ENCODE measurements at places on chromosomes 11 and 22.

DNA sequence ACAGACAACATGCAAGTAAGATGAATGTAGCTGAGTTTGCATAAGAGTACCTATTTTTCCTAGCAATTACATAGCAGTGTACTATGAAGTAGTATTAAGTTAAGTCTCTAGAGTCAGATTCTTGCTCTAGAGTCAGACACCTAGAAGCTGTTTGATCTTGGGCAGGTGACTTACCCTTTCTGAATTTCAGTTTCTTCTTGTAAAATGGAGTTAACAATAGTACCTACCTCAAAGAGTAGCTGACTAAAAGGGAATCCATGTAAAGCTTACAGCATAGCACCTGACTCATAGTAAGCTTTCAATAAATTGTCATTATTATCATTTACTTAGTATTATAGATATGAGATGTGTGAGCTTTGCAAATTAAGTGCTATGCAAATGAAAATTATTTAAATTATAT lies 47.8 kb upstream of the PTPRJ start:
- no peak overlapping the region for H3K4me3 ChIP-seq
- peak overlapping the region; percentile 44 for H3K27ac ChIP-seq
- H3K36me3 ChIP-seq: no peaks in the 10 kb centered on the region
- DNase-seq: no peak

- DNase-seq: peak; percentile 49
- H3K27ac ChIP-seq: peak overlapping the region; percentile 35
- no peaks in the 10 kb centered on the region for H3K27me3 ChIP-seq
Observed at GRCh38 chr22:42937164-42937843, 77.6 kb downstream of the PACSIN2 start.

- no peaks in the 10 kb centered on the region for H3K27me3 ChIP-seq
- H3K4me1 ChIP-seq: peaks cover 4% of the 10 kb centered on the region
- no peak overlapping the region for H3K27ac ChIP-seq
Observed at GRCh38 chr11:77088236-77089003, 14.2 kb upstream of the OMP start.

DNA sequence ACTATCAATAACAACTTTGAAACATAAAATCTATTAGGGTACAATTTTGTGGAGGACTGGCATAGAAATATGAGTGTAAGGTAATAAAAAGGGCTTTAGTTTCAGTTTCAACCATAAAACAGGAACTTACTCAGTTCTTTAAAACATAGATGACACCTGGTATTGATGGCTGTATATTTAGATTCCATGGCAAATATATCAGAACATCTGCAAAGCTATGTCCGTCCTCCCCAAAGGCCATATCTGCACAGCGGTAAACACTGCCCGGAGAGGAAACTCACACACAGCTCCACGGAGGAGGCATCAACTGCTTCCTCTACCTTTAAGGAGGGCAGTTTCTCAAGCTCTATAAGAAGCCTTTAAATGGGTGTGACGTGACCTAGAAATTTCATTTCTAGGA lies 993.3 kb downstream of the BRD1 start:
- H3K36me3 ChIP-seq: no peaks in the 10 kb centered on the region
- no peak for DNase-seq
- H3K4me1 ChIP-seq: no peaks in the 10 kb centered on the region

DNA sequence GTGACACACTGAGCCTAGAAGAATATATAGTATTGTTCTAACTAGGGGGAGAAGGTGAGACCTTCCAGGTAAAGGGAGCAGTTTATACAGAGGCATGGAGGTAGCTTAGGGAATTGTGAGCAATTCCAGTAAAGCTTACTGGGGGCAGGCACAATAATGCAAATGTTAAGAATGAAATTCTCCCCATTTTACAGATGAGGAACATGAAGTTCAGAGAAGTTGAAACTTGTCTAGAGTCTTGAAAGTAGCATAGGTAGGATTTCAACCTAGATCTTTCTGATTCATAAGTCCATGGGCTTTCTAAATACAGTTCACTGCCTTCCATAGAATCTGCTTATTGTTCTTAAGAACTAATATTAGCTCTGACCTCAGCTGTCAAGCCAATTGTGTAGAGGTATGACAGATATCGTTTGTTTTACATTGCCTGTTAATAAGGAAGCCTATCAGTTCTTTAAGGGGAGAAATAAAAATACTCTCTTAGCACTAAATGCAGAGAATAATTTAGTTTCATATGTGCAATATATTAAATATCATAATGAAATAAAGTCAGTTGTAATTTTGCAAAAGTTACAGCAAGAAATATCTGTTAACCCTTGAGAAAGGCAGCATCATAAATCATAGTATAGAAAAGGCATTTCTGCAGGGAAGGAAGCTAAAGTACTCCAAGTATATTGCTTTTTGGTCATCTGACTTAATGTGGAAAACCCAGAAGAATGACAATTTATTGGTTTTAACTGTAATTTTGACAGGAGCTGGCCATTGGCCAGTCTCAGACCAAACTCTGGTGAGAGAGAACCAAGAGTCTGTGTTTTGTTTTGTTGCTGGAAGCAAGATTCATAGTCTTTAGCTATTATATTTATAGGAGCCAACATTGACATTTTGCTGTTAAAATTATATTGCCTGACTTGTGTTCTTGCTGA lies 181.8 kb downstream of the UVRAG start:
- H3K27ac ChIP-seq: no peak overlapping the region
- H3K4me1 ChIP-seq: no peaks in the 10 kb centered on the region

DNA sequence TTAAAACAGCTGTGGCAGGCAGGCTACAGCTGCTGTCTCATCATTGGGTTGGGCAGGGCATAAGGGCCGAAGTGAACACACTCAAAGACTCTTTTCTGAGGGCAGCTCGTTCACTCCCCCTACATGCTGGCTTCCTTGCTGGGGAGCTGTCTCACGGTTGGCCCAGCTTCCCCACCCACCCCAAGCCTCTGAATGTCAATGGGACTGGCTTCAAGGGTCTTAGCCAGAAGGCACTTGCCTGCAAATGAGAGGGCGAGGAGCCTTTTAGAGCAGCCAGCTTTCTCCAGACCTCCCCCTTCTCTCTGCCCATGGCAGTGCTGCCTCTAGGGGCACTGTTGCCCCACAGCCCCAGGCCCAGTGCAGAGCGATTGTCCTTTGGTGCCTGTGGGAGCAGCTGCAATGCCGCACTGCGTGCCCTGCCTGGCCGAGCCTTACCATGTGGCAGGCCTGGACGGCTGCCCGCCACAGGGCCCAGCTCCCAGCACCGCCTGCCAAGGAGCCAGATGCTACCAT lies 94.7 kb upstream of the RASSF10 start:
- H3K27me3 ChIP-seq: peaks cover 22% of the 10 kb centered on the region
- H3K4me1 ChIP-seq: no peaks in the 10 kb centered on the region
- DNase-seq: no peak
- no peaks in the 10 kb centered on the region for H3K36me3 ChIP-seq
- no peak overlapping the region for H3K27ac ChIP-seq

DNA sequence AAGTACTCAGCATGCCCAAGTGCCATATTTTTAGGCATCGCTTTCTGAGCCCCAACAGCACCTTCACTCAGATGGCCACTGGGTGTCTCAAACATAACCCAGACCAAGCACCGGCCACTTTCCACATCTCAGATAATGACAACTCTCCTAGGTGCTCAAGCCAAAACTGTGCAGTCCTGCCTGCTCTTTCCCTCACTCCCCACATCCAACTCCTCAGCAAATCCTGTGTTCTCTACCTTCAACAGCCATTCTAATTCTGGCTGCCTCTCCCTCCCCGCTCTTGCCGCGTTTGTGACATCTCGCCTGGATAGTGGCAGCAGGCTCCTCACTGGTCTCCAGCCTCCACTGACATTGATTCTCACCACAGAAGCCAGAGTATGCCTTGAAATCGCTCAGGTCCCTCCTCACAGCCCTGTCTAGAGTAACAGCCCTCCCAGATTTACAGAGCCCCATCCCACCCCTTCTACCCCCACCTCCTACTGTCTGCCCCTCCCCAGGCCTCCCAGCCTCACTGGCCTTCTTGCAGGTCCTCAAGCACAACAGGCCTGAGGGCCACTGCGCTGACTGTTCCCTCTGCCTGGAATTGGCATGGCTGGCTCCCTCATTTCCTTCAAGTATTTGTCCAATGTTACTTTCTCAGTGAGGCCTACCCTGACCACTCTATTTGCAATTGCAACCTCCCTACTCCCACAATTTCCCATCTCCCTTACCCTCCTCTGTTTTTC lies 1.3 kb upstream of the PHETA2 start:
- peaks cover 13% of the 10 kb centered on the region for H3K36me3 ChIP-seq
- peaks cover 45% of the 10 kb centered on the region for H3K4me1 ChIP-seq
- no peak overlapping the region for H3K27ac ChIP-seq
- no peaks in the 10 kb centered on the region for H3K27me3 ChIP-seq

- no peak overlapping the region for H3K4me3 ChIP-seq
- H3K27me3 ChIP-seq: no peaks in the 10 kb centered on the region
- no peaks in the 10 kb centered on the region for H3K4me1 ChIP-seq
- H3K36me3 ChIP-seq: no peaks in the 10 kb centered on the region
Observed at GRCh38 chr22:29224121-29224858, 18.6 kb downstream of the EMID1 start.

- H3K27me3 ChIP-seq: no peaks in the 10 kb centered on the region
- no peak for DNase-seq
- H3K36me3 ChIP-seq: no peaks in the 10 kb centered on the region
- no peak overlapping the region for H3K4me3 ChIP-seq
- H3K27ac ChIP-seq: no peak overlapping the region
- no peaks in the 10 kb centered on the region for H3K4me1 ChIP-seq
Observed at GRCh38 chr11:36976741-36977140, 378.7 kb upstream of the RAG2 start.

Measured in activated T-cell treated with anti-CD3 and anti-CD28 coated beads, Interleukin-2, amount 50 U/mL, for 24 hours (primary cell).